ENCODE measurements at places on chromosomes 1 and 21.

DNA sequence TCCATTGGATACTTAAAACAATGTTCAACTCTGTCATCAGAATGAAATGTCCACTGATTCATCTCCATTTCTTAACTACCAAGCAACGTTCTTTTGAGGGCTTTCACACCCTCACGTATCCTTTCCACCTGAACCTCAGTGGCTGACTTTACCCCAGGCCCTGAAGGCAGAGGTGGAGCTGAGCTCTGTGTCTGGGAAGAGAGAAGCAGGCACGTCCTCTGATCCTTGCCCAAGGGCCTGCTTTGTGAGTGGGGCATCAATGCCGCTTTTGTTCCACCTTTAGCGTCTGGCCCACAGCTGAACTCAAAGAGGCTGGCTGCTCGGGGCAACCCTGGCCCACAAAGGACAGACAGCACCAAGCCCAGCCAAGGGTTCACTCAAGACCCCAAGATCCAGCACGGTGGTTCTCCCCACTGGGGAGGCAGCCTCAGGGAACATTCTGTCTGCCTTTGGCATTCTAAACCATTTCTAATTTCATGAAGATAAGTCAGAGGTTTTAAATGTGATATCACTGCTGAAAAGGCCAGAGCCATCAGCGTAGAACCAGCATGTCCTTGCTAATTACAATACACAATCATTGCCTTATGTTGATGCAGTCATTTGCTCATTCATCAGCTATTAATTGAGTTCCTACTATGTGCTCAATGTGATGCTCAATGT, 126.0 kb upstream of the UBE2U start:
- no peak for DNase-seq

DNA sequence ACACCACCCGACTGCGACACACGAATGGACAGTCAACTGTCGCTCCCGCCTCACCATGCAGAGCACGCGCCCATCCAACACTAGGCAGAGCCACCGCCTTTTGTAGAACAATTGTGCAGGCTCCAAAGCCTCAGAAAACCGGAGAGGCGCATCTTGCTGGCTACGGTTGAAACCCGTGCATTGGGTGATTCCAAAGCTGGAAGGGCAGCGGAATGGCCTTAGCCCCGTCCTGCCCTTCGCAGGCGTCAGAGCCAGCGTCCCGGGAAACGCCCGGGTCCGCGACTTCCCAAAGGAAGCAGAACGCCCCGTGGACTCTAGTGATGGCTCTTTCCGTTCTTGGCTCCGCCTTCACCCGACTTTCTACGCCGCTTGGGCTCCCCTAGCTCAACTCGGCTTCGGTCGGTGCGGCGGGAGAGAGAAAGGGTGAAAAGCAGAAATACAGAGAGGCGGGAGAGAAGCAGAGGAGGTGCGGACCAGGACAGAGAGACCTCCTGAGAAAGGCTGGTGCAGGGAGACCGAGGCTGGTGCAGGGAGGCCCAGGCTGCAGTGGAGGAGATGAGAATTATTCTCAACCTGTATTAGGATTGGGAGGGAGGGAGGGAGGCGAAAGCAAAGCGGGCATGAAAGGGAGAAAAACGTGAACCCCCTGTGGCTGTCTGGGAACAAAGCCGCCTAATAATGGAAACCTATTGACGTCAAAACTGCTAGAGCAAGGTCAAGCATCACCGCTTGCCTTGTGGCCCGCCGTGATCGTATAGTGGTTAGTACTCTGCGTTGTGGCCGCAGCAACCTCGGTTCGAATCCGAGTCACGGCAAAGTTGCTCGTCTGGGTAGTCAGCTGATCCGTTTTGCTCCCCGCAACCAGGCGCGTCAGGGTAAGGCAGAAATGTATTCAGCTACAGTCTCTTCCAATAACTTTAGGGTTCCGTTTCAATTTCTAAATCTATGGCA, 99.5 kb downstream of the PRKAB2 start:
- DNase-seq: no peak

- DNase-seq: peak; percentile 78
Measured at GRCh38 chr21:43364851-43365424, 62.0 kb downstream of the SIK1 start.

- DNase-seq: no peak
Measured at GRCh38 chr1:116880917-116881316, 28.8 kb upstream of the PTGFRN start.

- DNase-seq: no peak
Measured at GRCh38 chr1:183212870-183213269, 26.8 kb downstream of the LAMC2 start.

DNA sequence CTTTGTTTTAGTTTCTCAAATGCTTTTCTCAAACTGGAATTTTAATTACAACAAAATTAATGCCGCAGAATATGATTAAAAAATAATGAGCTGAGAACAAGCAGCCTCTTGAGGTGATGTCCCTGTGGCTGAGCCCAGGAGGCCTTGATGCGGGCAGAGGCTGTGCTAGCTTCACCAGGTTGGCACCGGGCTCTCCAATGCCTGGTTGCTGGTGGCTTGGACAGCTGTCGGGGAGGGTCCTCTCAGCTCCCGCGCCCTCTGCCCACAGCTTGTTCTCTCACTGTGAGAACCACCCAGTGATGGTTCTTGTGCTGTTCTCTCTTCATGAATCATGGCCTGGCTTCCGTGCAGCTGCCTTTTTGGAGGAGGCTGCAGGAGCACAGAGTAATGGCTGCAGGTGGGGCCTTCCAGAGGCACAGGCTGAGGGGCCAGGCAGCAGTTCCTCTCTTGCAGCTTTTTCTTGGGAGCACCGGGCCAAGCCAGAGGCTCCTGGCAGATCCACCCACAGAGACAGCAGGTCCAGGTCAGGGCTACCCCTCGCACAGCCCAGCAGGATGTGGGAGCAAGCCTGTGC, 156.3 kb downstream of the PCBP3 start:
- DNase-seq: no peak

DNA sequence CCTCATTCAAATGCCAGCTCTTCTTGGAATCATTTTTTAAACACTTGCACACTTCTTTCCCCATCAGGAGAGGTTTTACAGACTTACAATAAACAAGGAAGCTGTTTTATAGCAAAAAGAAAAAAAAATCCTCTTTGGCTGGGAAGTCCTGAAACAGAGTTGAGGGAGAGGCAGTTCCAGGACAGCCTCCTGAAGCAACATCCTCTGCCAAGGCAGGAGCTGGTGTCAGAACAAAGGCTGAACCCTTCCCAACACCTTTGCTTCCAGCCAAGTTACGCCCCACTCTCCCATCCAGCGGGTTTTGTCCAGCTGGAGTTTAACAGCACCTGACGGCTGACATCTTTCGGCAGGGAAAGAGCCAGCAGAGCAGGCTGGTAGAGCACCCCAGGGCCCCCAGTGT, 287.8 kb downstream of the RRAGC start:
- DNase-seq: no peak

DNA sequence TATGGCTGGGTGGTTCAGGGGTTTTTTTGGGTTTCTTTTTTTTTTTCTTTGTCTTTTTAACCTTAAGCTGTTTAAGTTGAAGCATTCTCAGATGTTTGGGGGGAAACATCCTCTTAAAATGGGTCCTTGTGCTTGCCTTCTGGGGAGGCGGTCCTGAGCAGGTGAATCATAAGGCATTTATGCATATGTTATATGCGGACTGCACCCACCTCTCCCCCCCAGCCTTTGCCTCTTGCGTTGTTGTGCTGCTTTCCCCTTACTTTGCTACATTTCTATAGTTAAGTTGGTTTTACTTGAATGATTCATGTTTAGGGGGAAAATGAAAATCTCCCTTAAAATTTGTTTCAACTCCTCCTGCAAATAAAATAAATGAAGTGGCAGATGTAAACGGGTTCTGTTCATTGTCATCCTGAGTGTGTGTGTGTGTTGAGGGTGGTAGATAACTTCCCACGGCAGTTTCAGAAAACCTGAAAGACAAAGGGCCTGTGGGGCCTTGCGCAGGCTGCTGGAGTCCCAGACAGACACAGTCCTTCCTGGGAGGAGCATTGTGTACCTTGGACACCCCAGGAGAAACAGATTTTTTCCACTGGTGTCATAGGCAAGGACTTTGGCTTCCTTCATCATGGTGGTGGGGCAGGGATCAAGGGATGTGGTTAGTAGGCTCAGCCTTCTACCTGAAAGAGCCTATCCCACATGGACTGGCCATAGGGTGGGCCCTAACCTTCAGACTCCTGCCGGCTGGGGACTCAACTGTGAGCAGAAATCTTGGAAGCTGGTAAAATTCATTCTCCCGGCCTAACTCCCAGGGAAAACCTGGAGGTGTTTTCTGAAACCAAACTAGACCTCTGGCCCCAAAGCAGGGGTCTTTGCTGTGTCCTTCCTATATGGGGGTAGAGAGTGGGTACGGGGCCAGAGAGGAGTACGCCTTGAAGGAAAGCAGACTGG, 926 bp upstream of the SH3D21 start:
- DNase-seq: no peak

DNA sequence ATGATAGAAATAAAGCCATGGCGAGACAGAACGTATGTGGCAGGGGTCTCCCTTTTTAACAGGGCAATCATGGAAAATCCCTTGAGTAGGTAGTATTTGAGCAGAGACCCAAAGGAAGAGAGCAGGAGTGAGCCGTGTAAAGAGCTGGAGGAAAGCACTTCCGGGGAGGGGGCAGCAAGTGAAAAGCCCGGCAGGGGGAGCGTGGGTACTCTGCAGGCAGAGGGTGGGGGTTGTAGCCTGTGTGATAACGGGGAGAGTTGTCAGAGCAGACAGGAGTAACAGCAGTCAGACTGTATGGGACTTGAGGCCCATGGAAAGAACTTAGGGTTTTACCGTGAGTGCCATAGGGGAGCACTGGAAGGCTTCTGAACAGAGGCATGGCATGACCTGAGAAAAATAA, 51.1 kb upstream of the LDLRAP1 start:
- DNase-seq: no peak

DNA sequence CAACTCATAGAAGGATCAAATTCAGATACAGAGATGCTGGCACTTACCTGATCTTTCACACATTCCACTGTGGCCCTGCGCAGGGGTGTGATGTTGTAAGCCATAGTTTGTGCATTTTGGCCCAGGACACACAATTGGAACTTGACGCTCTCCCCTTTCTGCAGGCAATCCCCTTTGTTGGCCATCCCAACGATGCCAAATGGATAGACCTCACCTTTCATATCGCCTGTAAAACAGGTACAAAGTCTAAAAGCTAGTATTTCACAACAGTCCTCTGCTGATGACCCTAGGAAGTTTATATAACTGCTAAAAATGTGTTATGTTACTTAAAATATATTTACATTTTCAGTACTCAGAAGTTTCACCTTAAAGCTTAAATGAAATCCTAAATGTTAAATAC, 3.9 kb upstream of the NRAS start:
- DNase-seq: no peak

- DNase-seq: no peak
Measured at GRCh38 chr1:232983375-232983774, 33.0 kb downstream of the NTPCR start.

DNA sequence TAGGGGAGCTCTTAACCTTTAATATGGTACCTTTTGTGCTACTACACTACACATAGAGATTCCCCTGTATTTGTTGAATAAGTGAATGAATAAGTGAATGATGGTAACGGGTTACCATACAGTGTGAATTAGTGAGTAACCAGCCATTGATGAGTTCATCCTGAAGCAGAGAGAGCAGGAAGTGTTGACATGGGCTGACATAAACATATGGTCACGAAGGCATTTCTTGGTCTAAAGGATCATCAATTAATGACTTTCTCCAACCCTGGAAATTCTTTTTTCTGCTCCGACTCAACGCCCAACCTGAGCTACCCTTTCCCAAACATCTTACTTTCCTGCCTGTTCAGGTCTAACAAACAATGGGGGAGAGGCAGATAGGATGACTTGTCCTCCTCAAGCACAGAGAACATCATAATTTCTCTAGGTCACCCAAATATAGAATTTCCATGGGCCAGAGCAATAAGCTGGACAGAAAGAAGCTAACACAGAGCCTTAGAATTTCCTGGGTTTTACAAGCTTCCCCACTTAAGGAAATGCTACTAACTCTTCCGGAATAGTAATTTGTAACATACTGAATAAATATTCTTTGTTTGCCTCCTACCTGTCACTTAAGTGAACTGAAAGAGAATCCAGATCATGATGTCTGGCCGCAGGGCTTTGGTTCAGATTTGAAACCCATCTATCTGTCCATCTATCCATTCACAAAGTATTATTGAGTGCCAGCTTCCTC, 114.7 kb upstream of the NGF start:
- no peak for DNase-seq

DNA sequence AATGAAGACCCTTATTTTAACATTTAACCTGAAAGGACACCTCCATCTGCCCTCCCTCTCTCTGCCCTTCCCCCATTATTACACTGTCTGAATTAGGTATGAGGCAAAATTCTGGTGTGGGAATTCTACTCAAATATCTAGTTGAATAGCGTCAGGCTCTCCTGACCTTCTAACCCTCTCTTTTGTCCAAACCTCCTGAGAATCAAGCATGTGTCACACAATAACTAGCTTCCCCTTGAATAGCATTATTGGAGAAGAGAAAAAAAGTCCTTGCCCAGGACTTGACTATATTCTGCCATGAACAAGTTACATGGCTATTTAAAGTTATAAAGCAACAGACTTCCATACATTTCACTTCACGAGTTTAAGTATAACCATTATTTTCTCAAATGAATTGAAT, 35.5 kb downstream of the USH2A start:
- DNase-seq: no peak
